ENCODE measurements at places on chromosomes 3 and 15.

GRCh38 chr3:157542711-157543500, 39.7 kb upstream of the VEPH1 start:
- no peak for DNase-seq

GRCh38 chr15:89408372-89409183, 74.0 kb upstream of the POLG start:
- no peak for DNase-seq

DNA sequence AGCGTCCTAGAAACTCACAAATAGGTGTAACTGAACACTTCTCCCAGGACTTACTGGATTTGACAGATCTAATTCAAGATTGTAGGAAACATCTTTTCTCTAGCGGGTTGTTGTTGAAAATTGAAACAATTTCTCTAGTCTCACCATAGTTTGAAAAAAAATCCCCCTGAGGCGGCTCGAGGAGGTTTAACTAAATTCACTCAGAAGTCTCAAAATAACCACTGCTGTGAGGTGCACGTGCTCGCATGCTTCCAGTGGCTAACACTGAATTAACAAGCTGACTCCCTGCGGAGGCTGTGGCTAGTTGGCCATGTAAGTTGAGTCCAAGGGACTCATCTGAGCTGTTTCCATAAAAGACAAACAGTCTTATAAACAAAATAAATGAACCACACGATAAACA, 503.9 kb downstream of the OCA2 start:
- no peak for DNase-seq

- no peak for DNase-seq
Measured at GRCh38 chr15:57321485-57321884, 54.8 kb upstream of the CGNL1 start.

DNA sequence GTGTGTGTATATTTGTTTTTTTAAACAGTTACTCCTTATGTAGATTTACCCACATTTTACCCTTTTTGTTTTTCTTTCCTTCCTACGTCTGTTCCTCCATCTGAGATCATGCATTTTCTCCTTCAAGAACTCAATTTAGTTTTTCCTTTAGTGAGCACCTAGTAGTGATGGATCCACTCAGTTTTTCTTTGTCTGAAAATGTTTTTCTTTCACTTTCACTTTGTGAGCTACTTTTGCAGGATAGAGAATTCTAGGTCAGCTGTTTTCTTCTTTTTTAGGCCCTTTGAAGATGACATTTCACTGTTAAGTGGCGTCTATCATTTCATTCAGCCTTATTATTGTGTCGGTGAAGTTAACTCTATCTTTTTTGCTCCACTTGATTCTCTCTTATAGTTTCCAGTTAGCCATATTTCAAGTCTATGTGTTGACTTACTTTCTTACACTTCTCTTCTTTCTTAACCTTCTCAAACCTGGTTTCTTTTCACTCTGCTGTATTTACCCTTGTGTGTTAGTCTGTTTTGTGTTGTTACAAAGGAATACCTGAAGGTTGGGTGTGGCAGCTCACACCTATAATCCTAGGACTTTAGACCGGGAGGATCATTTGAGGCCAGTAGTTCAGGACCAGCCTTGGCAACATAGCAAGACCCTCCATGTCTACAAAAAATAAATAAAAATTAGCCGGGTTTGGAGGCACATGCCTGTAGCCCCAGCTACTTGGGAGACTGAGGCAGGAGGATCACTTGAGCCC, 55.8 kb downstream of the PRKCI start:
- DNase-seq, result no peak

GRCh38 chr3:175726228-175726627, 867.1 kb downstream of the NAALADL2 start:
- no peak for DNase-seq

GRCh38 chr3:54964081-54964480, 36.2 kb upstream of the LRTM1 start:
- peak; percentile 3 for DNase-seq

DNA sequence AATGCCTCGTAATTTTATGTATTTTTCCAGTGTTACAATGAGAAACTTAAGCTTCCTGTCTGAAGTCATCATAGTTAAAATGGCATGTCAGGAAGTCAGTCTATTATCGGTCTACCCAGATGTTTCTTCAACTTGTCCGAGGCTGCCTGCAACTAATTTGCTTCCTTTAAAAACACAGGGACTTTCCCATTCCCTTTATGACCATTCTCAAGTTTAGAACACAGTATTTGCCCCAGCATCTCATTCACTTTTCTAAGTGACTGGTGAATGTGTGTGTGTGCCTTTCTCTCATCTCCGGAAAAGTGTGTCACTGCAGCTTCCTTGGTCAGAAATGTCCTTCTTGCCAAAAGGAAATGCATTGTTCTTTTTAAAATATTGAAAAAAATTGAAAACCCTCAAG, 466.6 kb downstream of the RAP2B start:
- no peak for DNase-seq

GRCh38 chr3:89262309-89262929, 155.0 kb downstream of the EPHA3 start:
- DNase-seq, result no peak

GRCh38 chr3:138912237-138912636, 34.7 kb downstream of the FOXL2 start:
- no peak for DNase-seq

GRCh38 chr3:100082714-100083113, 31.6 kb downstream of the FILIP1L start:
- no peak for DNase-seq

DNA sequence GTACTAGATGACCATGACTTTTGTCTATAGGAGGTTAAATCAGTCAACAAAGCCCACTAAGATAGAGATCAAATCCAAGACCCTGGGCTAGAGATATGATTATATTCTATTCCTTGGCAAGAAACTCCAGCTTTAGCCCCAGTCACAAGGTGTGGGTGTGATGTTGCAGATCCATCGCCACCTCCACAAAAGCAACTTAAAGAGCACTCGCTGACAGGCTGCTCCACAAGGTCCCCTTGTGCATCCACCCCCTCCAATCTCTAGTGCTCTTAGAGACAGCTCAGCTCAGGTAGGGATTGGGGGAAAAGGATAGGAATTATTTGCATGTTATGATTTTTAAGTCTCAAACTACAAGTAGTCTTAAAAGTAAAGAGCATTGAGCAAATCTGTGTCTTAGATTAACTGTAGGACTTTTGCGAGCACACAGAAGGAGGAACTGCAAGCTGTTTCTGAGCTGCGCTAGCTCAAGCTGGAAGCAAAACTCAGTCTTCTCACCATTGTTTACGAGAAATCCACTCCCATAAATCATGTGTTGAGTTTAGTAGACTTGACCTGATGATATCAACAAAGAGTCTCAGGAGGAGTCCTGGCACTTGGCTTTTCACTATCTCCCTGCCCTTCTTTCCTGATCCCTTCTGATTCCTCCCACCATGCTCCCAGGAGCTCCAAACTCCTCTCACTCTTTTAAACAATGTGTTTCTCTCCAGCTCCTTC, 177.6 kb downstream of the STAC start:
- DNase-seq, result peak; percentile 25

DNA sequence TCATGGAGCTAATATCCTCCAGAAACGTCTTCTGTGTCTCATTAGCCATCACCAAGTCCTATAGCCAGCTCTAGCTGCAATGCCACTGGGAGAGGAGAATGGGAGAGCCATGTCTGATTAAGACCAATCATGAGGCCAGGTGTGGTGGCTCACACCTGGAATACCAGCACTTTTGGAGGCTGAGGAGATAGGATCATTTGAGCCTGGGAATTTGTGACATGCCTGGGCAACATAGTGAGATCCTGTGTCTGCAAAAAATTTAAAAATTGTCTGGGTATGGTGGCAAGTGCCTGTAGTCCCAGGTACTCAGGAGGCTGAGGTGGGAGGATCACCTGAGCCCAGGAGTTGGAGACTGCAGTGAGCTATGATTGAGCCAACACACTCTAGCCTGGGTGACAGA, 13.1 kb downstream of the MGLL start:
- no peak for DNase-seq

- no peak for DNase-seq
Measured at GRCh38 chr3:76063811-76064210, 278.5 kb upstream of the ZNF717 start.

DNA sequence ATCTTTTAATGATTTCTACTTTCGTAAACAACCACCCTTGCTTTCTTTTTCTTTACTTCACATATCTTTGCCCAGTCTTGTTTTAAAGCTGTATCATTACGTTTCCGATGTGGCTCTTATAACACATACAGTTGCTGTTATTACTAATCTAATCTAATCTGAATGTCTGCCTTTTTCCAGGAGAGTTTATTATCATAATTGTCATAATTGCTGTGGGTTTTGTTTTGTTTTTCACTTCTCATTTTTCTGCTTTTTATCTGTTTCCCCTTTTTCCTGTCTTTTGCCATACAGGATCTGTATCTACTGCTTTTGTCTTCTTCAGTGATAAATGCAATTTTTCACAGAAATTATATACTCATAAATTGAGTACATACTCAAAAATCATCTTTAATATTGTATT, 24.9 kb downstream of the HACL1 start:
- no peak for DNase-seq

DNA sequence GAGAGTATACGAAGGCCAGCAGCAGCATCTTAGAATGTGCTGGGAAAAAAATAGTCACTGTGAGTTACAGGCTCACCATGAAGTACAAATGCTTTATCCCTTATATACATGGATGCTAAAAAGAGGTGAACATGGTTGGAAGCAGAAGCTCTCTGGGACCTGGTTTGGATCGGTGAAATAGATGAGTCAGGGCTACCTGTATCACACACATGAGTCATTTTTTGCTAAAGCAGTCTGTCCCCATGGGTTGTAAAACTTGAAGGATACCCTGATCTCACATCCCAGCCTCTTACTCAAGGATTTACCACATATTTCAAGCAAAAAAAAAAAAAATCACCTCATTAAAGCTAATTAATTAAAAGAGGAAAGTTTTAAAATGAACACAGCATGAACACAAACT, 6.9 kb upstream of the SERPINI2 start:
- no peak for DNase-seq

DNA sequence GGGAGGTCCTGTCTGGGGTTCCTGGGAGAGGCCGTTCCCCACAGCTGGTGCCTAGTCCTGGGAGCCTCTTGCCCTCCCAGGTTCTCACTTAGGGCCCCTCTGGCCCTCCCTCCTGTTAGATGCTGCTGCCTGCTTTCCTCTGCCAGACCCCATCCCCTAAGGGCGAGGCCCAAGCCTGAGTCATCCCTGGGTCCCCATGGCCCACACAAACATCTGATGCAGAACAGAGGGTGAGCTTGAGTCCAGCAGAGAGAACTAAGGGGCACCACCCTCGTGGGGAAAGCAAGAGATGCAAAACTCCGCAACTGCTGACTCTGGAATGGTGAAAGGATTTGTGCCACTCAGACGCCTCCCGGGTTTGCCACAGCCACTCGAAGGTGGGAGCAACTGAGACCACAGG, 58.8 kb upstream of the TRPM1 start:
- DNase-seq, result no peak

DNA sequence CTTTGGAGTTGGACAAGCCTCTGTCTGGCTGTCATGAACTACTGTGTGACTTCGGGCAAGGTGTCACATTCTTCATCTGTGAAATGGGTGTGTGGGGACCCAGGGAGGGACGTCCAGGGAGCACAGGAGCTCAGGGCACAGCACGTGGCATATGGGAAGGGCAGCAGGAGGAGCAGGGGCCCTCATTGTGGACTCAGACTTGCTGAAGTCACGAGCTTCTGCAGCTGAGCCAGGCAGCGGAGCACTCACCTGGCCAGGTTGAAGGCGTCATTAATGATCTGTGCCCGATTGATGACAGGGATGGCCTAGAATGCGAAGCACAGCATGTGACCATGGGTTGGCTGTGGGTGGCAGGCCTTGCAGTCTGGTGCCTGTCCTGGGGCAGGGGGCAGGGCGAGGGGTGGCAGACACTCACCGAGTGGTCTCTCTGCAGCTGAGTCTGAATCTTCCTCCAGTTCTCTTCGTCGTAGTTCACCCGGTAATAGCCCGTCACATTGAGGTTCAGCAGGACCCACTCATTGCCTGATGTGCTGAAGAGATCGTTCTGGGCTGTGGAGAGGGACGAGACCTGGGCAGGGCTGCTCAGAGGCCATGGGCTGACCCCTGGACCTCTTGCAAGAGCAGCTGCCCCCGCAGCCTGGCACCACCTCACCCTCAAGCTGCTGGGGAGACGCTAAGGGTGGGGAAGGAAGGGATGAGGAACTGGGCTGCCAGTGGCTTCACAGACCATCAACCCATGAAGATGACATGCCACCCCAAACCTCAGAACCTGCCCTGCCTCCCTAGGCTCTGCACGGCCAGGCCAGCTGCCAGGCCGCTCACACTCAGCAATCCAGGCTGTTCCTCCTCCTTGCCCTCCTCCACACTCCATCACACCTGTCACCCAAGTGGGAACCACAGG, 15.4 kb downstream of the ANPEP start:
- DNase-seq, result no peak

DNA sequence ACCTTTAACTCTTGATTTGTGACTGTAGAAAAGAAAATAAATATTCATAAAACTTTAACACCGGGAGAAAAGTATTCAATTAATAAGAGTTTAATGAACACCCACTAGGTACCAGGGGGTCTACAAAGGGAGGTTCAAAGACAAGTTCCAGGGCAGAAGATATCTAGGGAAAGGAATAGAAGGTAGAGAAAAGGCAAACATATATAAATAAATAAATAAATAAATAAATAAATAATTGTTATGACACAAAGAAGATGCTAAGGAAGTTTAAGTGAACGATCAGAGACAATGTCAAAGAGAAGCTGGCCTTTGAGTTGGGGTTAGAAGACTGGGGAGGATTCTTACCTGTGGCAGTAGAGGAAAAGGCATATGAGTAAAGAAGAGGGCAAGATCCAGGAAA, 123.8 kb downstream of the NEDD4 start:
- DNase-seq, result no peak

GRCh38 chr3:146269271-146269670, 18.4 kb upstream of the PLSCR4 start:
- DNase-seq, result no peak

GRCh38 chr3:115632026-115632425, 8.7 kb downstream of the GAP43 start:
- no peak for DNase-seq

DNA sequence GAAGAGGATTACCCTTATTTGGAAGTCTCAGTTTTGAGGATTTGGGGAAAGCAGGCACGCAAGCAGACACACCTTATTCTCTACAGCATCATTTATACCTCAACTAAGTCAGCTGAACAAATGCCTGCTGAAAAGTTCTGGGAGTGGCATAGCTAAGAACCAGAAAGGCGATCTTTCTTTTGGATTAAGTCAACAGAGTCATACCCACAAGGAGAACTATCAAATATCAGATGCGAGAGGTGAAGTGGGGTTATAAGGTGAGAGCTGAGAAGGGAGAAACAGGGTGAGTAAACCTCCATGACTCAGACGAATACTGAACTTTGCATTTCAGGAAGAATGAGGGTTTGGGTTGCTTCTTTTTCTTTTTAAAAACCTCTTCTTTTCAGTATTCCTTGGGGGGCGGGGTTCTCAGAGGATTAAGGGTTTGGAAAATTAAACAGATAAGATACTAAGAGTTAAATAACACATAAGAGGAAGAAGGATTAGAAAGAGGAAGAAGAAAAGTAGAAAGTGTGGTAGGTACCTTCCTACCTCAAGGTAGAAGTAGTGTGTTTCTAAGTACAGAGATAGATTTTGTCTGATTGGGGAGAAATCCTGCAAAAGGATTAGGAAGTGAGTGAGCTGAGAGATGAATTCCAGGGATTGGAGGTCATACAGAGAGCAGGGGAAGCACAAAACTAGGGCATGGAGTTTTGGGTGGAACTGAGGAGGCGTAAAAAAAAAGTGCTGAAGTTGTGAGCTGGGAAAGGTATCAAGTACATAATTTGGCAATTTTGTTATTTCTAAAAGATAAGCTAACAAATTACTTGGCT, 41.3 kb upstream of the ICE2 start:
- DNase-seq, result no peak

Measured in SK-N-DZ (cell line).